Skin of body (tissue), 3 donors: ENCODE measurements at places on chromosomes 11 and 22. TPM values are rescaled to one million over a fixed set of nuclear protein-coding genes. Genes with fewer than 3 reads are reported as not detected.

GRCh38 chr22:33726294-33726734, 194.0 kb downstream of the LARGE1 start:
- peak; percentile 79 for DNase-seq

GRCh38 chr11:36402568-36403170, 106.6 kb downstream of the PRR5L start:
- no peak for DNase-seq

GRCh38 chr11:119539583-119539982, 116.6 kb upstream of the THY1 start:
- no peak for DNase-seq

- DNase-seq: no peak
These were observed 39.6 kb downstream of the POU2F3 start for GRCh38 chr11:120279502-120279901.

DNA sequence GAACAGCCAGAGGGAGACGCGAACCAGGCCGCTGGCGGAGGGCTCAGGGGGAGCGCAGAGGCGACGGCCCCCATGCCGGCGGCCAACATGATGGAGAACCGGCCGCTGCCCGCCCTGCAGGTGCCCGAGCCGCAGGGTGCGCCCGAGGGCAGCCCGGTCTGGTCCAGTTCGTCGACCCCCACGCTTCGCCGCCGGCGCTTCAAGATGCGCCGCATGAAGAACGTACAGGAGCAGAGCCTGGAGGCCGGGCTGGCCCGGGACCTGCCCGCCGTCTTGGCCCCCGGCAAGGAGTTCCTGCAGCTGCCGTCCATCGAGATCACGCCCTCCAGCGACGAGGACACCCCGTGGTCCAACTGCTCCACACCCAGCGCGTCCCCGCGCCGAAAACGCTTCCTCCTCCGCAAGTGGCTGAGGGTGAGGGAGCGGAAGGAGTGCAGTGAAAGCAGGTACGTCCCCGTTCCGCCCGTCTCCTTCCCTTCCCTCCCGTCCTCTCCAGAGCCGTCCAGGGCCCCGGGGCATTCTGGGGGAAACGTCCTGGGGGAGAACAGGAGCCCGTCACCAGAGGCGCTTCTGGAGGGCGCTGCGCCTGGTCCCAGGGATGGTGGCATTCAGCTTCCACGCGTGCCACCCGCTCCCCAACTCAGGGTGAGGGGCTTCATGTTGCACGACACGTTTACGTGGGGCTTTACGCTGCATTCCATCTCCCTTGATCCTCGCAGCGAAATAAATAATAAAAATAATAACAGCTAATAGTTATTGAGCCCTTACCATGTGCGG, 840 bp downstream of the GRAMD1B start:
- DNase-seq: no peak

- DNase-seq: no peak
These were observed 222.9 kb downstream of the NTM start for GRCh38 chr11:131593301-131593700.

DNA sequence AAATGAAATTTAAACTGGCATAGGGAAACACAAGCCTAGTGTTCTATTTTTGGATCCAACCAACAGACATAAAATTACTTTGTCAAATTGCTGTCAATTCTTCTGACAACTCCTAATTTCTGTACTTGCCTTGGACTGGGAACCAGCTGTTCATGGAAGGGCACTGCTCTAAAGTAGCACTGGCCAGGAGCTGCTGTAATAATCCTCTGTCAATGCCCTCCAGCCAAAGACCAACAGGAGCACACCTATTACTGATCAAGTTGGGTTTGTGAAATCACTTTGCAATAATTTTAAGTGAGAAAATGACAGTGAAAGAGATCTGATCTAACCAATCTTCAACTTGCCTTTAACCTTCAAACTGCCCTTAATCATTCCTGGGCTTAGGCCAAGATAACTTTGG, 18.9 kb upstream of the TMEM123 start:
- no peak for DNase-seq

Gene SGSM1
- 1.3 TPM for total RNA-seq

Gene SYCE3
- total RNA-seq: not detected

Gene OR51D1
- total RNA-seq: not detected

Gene MMP10
- total RNA-seq: not detected
